Right forelimb (tissue), 1 donor: ENCODE measurements at places on chromosomes 1 and 21.
A peak's percentile ranks its signal among the peaks of the same experiment; 100 is the strongest.

GRCh38 chr1:178461701-178462100 is 35.1 kb downstream of the CLEC20A start:
- no peak for DNase-seq

DNA sequence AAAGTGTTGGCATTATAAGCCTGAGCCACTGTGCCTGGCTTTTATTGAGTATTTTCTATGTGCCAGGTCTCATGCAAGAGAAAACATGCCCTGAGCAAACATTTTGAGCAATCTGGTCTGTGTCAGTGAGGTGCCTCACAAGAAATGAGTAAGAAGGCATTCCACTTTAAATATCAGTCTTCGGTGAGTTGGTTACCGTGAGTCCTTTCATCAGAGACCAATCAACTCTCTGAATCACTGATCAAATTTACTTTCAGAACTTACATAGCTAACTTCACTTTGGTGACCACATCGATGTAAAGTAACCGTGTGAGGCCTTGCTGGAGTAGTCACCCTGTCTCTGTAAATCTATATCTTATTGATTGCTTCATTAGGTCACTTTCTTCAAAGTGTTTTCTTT is 14.3 kb upstream of the DDX59 start:
- DNase-seq, result no peak

DNA sequence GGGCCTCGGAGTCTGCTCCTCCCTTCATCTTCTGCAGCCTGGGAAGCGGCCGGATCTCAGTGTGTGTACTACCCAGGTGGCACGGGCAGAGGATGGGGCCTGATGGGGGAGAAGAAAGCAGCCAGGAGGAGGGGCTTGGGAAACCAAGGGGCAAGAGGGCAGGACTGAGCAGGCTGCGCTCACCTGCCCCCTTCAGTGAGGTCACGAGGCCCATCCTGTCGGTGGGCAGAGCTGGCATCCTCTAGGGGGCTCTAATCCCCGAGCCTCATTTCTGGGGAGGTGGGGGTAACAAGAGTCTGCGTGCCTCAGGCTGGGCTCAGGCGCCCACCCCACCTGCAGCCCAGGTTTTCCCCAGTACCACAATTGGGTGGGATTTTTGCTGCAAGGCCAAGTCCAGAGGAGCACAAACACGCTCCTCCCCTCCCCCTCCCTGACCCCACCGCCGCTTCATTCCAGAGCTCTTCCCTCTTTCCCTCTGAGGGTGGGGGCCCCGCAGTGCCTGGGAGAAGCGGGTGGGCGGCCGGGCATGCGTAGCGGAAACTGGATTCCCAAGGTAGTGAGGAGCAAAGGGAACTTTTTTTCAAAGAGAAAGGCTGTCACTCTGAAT is 1.8 kb upstream of the WNT3A start:
- peak; percentile 37 for DNase-seq

DNA sequence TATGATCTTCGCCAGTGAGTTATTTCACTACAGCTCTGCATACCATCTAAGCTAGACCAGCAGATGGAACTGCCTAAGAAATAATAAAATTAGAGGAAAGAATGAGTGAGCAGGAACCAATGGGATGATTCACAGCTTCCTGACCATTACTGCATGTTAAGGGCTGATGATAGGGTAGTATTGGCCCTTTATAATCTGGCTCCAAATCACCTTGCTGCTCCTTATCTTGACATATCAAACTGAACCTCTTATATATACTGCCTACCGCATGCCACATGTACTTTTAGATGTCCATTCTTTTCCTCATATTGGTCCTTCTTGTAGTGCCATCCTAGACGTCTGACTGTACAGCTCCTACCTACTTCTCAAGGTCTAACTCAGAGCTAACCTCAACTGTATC is 524.4 kb downstream of the DPYD start:
- DNase-seq, result no peak

DNA sequence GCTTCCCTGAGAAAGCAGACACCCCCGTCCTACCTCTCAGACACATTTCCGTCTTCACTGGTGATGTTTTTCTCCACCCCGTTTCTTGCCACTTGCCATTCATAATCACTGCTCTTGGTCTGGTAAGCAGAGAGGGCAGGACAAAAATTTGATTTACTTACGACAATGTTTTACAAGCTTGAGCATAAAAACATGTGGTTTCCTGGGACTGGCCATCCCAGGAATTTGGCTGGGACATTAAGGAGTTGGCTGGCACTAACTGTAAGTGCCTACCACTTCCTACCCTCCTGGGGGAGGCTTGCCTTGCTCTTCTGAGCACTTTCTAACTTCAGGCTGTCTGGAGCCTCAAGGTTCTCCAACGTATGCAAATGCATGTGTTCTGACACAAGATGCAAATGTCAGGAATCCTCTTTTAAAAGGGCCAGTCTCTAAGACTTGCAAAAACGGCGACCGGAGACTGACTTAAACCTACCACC is 24.2 kb downstream of the ZBTB18 start:
- DNase-seq, result no peak

- no peak for DNase-seq
Measured at GRCh38 chr21:38917043-38917774, 111.5 kb downstream of the ETS2 start.

DNA sequence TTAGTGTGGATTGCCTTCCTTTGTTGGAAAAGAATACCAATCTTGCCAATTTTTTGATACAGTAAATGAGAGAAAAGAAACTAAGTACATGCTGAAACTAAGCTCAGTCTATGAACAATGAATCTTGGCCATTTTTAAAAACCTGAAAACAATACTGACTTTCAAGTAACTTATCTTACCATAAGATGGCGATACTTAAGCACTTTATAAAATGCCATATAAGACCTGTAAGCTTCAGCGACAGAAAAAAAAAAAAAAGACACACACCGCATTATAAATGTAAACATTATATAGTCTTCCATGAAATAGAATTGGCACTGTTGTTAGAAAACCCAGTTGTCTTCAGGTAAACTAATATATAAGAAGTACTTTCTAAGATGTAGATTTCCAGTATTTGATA is 3.0 kb downstream of the OLFM3 start:
- DNase-seq, result no peak

DNA sequence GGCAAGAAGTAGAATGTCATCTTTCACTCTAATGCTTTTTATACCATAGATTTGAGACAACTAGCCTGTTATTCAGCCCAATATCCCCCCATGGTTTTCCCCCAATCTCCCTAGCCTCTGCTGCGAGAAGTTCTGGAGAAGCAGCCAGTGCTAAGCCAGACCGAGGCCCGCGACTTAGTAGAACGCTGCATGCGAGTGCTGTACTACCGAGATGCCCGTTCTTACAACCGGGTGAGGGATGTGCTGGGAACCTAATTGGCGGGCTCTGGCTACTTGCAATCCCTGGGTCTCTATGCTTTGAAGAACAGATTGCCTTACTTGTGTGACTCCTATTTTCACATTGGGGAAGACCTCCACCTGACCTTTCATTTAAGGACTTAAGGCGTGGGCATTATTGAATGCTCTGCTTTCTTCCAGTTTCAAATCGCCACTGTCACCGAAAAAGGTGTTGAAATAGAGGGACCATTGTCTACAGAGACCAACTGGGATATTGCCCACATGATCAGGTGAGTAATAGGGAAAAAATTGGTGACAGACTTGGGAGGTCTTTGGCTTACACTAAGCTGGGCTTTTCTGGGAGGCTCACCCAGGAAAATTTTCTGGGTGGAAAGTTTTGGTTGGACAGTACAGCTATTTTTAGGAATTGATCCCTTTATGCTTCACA is 1.9 kb downstream of the PSMB4 start:
- DNase-seq, result no peak

- no peak for DNase-seq
Measured at GRCh38 chr1:107643766-107644165, 321.2 kb downstream of the VAV3 start.

DNA sequence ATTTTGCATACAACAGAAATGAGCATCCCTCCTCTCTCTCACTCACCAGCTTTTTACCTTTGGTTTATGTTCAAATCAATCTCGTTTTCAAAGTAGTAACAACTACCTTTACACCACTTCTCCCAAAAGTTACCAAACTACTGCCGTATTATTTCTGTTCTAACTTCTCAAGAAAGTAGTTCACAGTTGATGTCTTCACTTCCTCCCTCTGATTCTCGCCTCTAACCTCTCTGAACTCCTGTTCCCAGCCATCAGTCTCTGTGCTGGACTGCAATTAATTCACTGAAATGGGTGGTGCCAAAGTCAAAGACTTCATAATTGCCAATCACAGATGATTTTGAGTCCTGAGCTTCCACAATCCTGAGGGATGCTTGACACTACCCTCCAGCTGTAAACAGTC is 54.0 kb downstream of the ZNF281 start:
- no peak for DNase-seq

DNA sequence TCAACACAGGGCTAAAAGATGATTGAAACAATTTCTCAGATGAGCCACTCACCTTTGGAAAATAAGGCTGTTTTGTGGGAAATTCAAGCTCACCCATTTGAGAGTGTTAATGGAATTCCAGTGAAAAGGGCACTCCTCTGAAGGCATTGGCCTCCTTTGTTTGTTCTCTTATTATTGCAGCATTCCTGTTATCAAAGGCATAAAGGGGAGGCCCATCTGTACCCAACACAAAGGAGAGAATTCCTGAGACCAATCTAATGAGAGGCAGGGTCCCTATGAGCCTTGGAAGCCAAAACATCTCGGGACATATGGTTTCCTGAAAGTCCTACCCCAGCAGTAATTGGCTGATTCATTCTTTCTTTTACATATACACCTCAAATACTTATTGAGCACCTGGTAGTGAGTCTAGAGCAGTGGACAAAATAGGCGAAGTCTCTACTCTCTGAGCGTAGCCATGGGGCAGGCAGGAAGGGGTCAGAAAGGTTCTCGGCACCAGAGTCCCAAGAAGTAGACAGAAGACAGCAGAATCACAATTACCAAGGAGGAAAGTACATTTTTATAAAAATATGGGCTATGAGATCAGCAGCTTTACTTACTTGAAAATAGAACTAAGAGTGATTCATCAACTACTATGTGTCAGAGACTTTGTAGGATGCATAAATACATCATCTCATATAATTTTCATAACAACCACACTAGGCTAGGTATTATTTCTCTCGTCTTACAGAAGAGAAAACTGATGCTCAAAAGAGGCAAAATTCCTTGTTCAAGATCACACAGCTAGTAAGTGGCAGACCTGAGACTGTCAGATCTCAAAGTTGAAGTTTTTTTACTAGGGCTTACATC is 218.7 kb downstream of the DAB1 start:
- DNase-seq, result no peak

DNA sequence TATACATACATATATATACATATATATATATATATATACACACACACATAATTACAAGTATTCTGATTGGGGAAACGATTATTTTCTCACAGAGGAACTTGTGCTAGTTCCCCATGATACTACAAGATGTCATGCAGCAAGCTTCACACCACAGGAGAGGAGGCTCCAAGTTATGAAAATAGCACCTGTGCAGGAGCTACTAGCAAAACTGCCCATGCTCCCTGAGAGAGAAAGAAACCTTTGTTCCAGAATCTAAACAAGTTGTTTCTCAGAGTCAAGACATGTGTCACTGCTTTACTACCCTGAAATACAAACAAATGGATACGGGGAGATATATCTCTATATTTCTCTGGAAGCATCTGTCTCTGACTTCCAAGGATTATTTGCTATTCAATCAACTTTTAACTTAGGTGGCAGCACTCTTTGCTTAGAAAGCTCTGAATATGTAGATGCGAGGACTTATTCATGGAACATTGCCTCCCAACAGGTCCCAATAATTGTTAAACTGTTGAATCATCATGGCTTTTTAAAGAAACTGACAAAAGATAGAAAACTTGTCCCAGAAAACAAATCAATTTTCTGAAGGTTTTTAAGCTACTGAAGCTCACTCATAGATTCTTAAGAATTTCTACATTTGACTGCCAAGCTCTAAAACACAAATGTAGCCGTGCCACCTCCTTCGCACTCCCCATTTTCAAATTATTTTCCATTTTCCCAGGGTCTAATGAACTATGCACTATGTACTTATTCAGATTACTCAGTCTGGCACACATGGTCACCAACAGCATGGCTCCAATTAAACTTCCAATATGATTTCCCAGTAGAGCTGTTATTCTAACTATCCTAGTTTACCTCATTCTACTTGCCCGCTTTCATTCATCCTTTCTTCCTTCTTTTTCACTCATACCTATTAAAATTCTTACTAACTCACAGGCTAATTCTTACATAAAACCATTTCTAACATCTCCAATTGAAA is 929.1 kb downstream of the LTN1 start:
- no peak for DNase-seq

DNA sequence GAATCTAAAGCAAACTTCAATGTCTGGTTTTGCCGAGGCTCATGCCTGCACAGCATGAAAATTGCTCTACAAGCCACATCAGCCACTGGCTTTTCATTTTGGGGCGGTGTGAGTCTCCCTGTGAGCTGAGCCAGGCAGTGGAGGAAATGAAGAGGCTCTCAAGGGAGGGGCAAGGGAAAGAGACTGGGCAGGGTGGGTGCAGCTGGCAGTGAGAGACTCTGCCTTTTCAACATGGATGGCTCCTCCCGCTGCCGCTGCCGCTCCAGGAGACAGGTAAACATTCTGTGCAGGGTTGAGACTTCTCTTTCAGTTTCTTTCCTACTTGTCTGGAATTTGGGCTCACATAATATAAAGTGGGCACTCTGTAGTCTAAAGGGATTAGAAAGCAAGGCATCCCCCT is 11.3 kb upstream of the CTSE start:
- no peak for DNase-seq

DNA sequence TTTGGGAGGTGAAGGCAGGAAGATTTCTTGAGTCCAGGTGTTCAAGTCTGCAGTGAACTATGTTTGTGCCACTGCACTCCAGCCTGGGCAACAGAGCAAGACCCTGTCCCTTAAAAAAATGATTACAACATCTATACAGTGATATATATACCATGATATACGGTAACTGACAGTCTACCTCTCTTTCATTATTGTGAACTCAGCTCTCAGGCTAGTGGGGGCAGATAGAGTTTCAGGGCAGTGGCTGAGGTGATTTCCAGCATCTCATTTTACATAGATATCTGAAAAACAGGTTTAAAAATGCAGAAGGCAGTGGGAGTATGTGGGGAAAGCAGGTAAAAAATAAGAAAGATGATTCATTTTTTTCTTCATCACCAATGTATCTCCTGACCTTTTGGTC is 8.1 kb upstream of the NTNG1 start:
- no peak for DNase-seq

DNA sequence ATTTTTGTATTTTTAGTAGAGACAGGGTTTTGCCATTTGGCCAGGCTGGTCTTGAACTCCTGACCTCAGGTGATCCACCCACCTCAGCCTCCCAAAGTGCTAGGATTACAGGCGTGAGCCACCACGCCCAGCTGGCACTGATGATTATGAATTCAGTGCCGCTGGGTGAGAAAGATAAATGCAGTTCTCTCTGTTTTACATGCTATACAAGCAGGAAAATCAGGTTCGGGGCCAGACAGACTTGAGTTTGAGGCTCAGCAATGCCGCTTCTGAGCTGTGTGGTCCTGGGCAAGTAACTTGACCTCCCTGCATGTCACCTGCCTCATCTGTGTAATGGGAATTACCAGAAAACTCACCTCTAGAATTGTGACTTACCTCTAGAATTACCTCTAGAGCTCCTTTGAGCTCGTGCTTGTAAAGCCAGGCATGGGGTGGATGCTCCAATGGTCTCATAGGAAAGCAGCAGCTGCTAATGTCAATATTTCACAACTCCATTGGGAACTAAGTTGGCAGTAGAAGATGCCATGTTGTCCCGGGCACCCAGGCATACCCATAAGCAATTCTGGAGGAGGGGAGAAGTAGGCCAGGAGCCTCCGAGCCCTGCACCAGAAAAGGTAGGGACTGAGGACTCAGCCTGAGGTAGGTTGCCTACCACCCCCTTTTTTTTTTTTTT is 119.8 kb upstream of the SLC25A33 start:
- DNase-seq, result no peak

GRCh38 chr1:241447031-241447644 is 72.4 kb downstream of the FH start:
- no peak for DNase-seq
